ENCODE measurements at places on chromosomes 11 and 22. TPM values are rescaled to one million over a fixed set of nuclear protein-coding genes. Genes with fewer than 3 reads are reported as not detected.

GRCh38 chr11:34748036-34748435 is 127.1 kb downstream of the EHF start:
- no peak for DNase-seq

GRCh38 chr11:121253951-121254350 is 38.6 kb upstream of the SC5D start:
- DNase-seq = peak; percentile 61

- no peak for DNase-seq
Measured at GRCh38 chr11:33907421-33907820, 15.5 kb upstream of the LMO2 start.

The TIMP3 gene
- polyA plus RNA-seq = 19.7 TPM

The CRYBA4 gene
- not detected for polyA plus RNA-seq

The FGF4 gene
- polyA plus RNA-seq = not detected

Measured in foreskin keratinocyte (primary cell).